ENCODE measurements at places on chromosomes 13 and 19. TPM values are rescaled to one million over a fixed set of nuclear protein-coding genes. Genes with fewer than 3 reads are reported as not detected.

AP3D1 gene
- 44.5 TPM for polyA plus RNA-seq

IZUMO2 gene
- polyA plus RNA-seq = not detected

MYH14 gene
- not detected for polyA plus RNA-seq

DNA sequence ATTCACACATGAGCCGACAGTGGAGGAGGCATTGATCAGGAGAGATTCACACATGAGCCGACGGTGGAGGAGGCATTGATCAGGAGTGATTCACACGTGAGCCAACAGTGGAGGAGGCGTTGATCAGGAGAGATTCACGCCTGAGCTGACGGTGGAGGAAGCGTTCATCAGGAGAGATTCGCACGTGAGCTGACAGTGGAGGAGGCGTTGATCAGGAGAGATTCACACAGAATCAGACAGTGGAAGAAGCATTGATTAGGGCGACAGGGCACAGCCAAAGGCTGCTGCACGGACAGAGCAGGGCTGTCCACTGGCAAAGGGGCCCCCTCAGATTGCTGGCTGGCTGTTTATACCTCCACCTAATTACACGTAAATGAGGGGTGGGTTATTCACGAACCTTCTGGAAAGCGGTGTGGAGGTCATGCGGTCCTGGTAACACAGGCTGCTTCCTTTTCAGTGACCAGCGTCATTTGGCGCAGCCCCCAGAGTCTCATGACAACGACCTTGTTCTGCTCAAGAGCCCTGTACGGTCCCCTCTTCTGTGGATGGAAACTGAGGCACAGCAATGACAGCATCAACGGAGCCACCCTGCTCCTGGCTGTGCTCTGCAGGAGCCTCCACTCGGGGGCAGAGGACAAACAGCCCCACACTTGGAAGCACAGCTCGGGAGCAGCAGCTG lies 50.6 kb upstream of the GAS6 start:
- no peaks in the 10 kb centered on the region for H3K36me3 ChIP-seq
- H3K27me3 ChIP-seq = peaks cover 16% of the 10 kb centered on the region
- no peaks in the 10 kb centered on the region for H3K4me1 ChIP-seq
- no peak for DNase-seq
- no peak overlapping the region for H3K4me3 ChIP-seq

GRCh38 chr13:93758575-93758974 lies 532.0 kb downstream of the GPC6 start:
- H3K27ac ChIP-seq = no peak overlapping the region
- H3K4me1 ChIP-seq = no peaks in the 10 kb centered on the region
- no peaks in the 10 kb centered on the region for H3K36me3 ChIP-seq
- H3K27me3 ChIP-seq = peaks cover 1% of the 10 kb centered on the region
- H3K4me3 ChIP-seq = no peak overlapping the region

- H3K4me3 ChIP-seq = no peak overlapping the region
- H3K36me3 ChIP-seq = peaks cover 4% of the 10 kb centered on the region
- DNase-seq = no peak
Observed at GRCh38 chr13:109728791-109729731, 57.3 kb downstream of the IRS2 start.

DNA sequence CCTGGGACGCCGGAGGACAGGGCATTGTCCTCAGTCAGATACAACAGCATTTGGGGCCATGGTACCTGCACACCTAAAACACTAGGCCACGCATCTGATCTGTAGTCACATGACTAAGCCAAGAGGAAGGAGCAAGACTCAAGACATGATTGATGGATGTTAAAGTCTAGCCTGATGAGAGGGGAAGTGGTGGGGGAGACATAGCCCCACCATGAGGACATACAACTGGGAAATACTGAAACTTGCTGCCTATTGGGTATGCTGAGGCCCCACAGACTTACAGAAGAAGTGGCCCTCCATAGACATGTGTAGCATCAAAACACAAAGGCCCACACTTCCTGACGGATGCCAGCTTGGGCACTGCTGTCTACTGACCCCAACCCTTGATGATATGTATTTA lies 1.4 kb upstream of the ICAM4 start:
- H3K4me1 ChIP-seq = peaks cover 56% of the 10 kb centered on the region
- H3K27me3 ChIP-seq = peaks cover 38% of the 10 kb centered on the region
- no peak overlapping the region for H3K27ac ChIP-seq
- H3K4me3 ChIP-seq = no peak overlapping the region
- DNase-seq = no peak

GRCh38 chr13:31945202-31945961 lies 86.2 kb upstream of the FRY start:
- no peak for DNase-seq
- peaks cover 40% of the 10 kb centered on the region for H3K36me3 ChIP-seq
- H3K27ac ChIP-seq = no peak overlapping the region
- H3K4me1 ChIP-seq = peaks cover 6% of the 10 kb centered on the region

DNA sequence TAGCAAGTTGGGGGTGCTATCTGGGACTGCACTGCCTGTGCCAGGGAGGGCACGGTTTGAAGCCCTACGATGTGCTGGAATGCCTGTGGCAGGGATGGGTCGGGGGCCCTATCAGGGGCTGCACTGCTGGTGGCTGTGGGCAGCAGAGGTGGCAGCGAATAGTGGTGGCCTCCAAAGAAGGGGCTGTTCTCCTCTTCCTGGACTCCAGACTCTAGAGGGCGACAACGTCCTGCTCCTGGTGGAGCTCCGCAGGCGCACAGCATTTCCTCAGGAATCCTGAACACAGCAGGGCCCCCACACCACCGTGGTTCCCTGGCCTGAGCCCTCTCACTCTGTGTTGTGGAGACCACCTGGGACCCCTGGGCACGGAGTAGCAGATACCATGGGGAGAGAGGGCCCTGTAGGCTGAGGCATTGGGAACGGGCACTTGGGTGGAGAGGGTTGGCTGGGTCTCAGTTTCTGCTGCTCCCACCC lies 145.6 kb downstream of the TNFRSF19 start:
- DNase-seq = no peak
- H3K4me1 ChIP-seq = no peaks in the 10 kb centered on the region
- H3K36me3 ChIP-seq = no peaks in the 10 kb centered on the region
- no peak overlapping the region for H3K27ac ChIP-seq
- no peak overlapping the region for H3K4me3 ChIP-seq

- H3K27me3 ChIP-seq = peaks cover 4% of the 10 kb centered on the region
- H3K4me3 ChIP-seq = peak overlapping the region; percentile 67
- H3K36me3 ChIP-seq = peaks cover 11% of the 10 kb centered on the region
- no peak overlapping the region for H3K27ac ChIP-seq
Observed at GRCh38 chr19:35029737-35030256, 473 bp upstream of the SCN1B start.

Data from immature natural killer cell (primary cell).